ENCODE measurements at places on chromosomes 3 and 15.
A peak's percentile ranks its signal among the peaks of the same experiment; 100 is the strongest.

DNA sequence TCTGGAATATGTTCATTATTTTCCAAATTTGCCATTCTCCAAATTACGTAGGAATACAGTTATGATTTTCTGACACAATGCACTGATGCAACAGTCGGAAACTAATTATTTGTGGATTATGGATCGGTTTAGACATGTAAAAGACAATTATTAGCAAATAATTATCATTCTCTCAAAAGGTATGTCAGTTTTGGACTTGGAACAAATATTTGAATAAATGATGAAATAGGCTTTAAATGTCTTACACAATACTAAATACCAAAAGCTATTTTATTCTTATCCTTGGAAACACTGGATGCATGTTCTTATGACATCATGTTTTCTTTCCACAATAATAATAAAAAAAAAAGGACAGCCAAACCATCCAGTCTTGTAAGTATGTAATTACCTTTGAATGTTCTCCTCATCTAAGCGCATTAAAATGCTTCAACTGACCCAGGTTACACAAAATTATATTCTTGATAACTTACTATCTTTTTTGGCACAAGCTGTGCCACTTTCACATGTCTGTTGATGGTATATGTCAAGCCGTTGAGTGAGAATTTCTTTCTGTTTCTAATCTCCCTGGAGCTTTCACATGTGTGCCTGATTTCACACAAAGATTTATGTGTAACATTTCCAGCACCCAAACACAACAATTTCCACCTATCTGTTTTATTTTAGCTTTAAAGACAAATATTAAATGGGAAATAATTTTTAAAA is 238.5 kb upstream of the ZNF385D start:
- no peak for DNase-seq

GRCh38 chr3:61872077-61872706 is 310.8 kb downstream of the PTPRG start:
- DNase-seq = no peak

- no peak for DNase-seq
Observed at GRCh38 chr3:72816862-72817355, 31.3 kb downstream of the SHQ1 start.

- no peak for DNase-seq
Observed at GRCh38 chr3:173876476-173876875, 478.9 kb downstream of the NLGN1 start.

GRCh38 chr3:121995161-121996137 is 26.6 kb downstream of the ILDR1 start:
- peak; percentile 58 for DNase-seq

DNA sequence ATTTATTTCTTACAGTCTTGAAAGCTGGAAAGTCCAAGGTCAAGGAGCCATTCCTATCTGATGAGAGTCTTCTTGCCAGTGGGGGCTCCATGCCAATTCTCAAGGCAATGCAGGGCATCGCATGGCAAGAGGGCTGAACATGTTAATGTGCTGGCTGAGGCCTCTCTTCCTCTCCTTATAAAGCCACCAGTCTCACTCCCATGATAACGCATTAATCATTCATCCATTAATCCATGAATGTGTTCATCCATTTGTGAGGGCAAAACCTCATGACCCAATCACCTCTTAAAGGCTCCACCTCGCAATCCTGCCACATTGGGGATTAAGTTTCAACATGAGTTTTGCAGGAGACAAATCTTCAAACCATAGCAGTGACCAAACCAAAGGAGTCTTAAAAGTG is 118.3 kb downstream of the PROS1 start:
- no peak for DNase-seq

DNA sequence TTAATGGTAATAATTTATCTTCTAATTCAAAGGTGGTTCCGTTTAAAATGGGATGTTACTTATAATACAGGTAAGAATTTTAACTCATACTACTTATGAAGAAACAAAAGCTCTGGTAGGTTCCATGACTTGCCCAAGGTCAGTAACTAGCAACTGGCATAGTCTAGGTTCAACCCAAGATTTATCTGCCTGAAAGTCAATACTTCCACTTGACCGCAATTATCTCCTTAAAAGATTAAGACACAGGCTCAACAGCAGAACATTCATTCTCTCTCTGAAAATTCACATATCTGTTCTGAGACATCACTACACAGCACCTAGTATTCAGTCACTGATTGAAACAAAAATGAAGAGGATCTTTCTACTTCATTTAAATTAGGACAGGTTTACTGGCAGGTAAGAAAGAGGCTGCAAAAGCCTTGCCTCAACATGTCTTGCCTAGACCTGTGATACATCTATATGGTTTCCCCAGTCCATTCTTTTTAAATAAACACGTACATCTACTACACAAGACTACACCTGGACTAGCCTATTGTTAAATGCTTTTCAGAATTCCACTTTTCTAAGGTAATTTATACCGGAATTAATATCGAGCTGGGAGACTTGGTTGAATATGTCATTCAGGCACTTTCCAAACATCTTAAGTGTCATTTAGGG is 1.2 kb downstream of the CSNK1G1 start:
- no peak for DNase-seq

DNA sequence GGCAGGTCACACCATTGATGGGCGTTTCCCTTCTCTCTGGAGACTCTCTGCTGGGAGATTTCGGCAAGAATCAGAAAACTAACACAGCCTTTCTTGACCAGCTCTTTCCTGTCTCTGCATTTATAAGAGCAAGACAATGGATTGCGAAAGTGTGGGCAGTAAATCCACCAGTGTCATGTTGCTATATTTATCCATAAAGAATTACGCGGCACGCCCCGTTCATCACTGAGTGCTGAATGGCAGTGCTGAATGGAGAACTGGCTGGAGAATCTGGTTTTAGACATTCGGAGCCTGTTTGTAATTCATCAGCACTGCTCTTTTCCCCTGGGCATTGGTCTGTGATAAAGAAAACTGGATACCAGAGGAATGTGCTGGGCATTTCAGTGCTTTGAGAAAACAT is 2.0 kb upstream of the CEMIP start:
- no peak for DNase-seq

- no peak for DNase-seq
Observed at GRCh38 chr3:64667138-64667537, 20.7 kb downstream of the ADAMTS9 start.

DNA sequence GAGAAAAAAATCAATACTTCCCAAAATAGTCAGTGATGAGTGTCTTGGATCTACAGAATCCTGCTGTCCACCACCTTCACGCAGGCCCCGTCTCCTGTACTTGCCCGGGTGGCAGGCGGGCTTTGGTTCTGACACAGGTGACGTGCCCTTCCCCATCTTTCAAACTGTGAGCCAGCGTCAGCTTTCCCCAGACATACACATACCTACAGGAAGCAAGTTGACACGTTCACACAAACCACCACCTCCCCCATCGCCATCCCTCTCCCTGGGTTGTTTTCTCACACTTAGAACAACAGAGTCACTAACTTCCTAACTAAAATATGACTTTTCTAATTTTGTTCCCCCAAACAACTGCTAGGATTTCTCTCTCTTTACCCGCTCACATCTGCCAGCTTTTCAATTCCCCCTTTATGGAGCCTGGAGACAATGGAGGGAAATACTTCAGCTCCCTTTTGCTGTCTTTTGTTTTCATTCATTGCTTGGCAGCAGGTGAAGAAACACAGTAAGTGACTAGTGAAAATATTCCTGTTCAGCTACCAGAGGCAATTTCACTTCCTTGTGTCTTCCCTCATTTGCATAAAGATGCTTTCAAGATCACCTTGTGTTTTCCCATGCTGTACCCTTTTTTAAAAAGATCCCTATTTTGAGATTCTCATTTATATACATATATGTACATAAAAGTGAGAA is 248.3 kb downstream of the SLCO3A1 start:
- no peak for DNase-seq

DNA sequence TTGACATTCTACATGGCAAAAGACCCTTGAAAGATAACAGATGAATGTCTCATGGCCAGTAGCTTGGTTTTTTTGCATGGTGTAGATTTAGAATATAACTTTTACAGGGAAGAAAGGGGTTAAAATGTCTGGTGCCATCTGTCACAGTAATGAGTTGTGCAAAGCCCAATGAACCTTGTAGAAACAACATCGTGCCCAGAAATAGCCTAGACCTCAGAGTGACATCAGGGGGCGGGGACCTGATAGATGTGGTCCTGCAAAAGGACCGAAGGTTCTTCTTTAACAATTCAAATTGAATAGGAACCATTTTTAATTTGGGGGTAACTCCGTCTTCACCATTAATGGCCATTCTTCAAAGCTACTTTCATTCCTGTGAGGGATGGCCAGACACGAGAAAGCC is 254.1 kb upstream of the CTDSPL start:
- DNase-seq = no peak

DNA sequence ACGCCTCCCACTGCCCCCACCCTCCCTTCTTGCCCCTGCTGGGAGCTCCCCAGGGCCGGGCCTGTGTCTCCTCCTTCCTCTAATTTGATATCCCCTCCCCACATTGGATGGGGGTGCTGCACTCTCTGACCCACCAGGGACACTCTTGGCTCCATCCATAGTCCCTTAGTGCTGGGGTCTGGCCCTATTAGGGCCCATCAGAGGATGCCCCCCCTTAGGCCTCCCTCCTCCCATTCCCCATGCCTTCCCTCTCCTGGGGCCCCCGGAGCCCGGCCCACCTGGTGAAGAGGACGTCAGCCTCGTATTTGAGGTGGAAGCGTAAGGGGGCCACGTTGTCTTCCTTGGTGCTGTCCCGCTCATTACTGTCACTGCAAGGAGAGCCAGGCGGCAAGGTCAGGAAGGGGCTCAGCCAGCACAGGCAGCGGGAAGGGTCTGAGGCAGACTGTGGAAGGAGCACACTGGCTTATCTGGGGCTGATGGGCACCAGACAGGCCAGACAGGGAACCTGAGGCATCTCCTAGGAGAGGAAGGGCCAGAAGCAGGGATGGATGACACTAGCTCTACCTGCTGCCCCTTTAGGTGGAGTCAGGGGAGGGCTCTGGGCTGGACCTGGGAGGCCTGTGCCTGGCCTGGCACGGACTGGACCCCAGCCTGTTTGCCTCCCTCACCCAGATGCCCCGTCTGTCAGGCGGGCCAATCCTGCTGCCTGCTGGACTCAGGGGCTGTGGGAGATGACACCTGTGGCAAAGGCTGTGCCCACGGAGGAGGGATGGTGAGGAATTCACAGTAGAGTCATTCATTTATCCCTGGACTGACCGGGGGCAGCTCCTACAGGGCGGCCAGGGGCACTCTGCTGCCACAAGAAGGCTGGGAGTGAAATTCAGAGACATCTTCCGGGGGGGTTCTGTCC is 36.2 kb downstream of the FEM1B start:
- no peak for DNase-seq

DNA sequence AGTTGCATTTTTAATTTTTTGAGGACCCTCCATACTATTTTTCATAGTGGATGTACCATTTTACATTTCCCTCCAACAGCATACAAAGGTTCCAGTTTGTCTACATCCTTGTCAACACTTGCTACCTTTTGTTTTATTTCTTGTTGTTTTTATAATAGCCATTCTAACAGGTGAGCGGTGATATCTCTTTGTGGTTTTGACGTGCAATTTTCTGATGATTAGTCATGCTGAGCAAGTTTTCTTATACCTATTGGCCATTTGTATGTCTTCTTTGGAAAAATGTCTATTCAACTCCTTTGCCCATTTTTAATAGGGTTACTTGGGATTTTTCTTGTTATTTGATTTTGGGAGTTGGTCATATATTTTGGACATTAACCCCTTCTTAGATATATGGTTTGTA is 187.0 kb downstream of the CDIN1 start:
- no peak for DNase-seq

- no peak for DNase-seq
Observed at GRCh38 chr3:116835658-116836057, 126.1 kb downstream of the TUSC7 start.

- DNase-seq = no peak
Observed at GRCh38 chr3:109071350-109072142, 46.4 kb downstream of the MORC1 start.

- DNase-seq = peak; percentile 5
Observed at GRCh38 chr3:37072892-37073291, 79.6 kb downstream of the MLH1 start.

- no peak for DNase-seq
Observed at GRCh38 chr3:187098923-187099512, 40.3 kb downstream of the RPL39L start.

- no peak for DNase-seq
Observed at GRCh38 chr3:12025584-12025983, 21.4 kb downstream of the SYN2 start.

DNA sequence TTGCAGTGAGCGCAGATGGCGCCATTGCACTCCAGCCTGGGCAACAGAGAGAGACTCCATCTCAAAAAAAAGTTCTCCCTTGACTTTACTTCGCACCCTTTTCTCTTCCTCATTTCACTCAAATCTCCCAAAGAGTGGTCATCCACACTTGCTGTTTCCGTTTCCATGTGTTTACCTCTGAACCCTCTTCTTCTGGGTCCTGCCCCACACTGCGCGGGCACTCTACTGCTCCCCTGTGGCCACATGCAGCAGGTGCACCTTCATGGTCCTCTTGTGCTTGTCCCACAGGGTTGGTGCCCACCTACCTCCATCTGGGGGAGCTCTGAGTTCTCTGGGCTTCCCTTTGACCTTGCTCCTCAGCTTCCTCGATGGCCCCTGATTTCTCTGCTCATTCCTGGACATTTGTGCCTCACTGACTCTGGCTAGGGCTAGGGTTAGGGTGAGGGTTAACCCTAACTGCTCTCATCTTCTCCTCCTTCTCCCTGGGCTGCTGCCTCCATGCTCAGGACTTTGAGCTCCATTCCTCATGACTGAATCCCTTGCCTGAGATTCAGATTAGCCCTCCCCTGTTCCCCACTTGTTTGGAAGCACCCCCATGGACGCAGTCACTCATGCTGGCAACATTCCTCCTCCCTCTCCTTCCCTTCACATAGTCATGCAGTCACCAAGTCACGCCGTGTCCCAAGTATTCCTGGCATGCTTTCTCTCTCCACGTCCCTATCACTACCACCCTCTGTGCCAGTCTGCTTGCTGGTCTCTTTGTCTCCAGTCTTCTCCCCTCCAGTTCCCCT is 26.6 kb upstream of the KY start:
- no peak for DNase-seq

- DNase-seq = no peak
Observed at GRCh38 chr15:66945842-66946241, 119.6 kb upstream of the SMAD3 start.

DNA sequence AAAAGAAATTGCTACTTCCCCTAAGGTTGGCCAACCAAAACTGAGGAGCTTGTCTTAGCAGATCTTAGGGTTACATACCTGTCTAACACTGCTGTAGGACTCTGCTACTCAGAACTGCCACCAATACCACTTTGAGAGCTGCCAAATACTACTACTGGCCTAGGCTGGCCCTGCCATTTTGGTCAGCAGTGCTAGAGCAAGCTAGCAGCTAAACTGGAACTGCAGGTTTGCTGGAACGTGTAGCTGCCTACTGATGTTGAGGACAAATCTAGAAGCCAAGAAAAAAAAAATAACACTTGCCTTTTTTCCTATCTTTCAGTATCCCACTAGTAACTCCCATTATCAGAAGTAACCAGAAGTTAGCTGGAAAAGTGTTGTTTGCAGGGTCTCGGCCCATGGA is 387.4 kb downstream of the RBMS3 start:
- DNase-seq = no peak

GRCh38 chr3:46900007-46900292 is 22.4 kb downstream of the PTH1R start:
- peak; percentile 65 for DNase-seq
